Ovary (tissue), 10 donors: ENCODE measurements at places on chromosomes 6 and 20. TPM values are rescaled to one million over a fixed set of nuclear protein-coding genes. Genes with fewer than 3 reads are reported as not detected.

- H3K36me3 ChIP-seq, result no peaks in the 10 kb centered on the region
- no peak overlapping the region for H3K27ac ChIP-seq
- DNase-seq, result no peak
- no peaks in the 10 kb centered on the region for H3K27me3 ChIP-seq
- H3K4me1 ChIP-seq, result no peaks in the 10 kb centered on the region
These were observed 39.2 kb upstream of the CLDN20 start for GRCh38 chr6:155224618-155225017.

DNA sequence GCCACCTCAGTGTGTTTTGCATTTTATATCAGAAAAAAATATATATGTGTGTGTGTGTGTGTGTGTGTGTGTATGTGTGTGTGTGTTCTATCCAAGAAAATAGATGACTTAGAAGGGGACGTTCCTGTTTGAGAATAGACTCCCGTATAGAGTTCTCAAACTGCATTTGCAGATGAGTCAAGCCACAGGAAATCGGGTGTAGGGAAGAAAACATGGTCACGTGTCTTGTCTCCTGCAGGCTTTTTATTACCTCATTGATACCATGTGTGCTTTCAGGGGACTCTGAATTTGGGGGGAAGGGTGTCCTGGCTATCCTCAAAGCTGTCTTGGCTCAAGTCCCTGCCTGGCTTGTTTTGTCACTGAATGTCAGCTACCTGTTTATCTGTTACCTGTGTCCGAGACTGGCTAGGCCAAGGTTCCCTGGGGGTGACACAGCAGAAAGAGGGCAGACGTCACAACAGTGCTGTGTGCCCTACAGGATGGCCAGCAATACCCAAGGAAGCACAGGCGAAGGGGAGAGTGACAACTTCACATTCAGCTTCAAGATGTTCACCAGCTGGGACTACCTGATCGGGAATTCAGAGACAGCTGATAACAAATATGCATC lies 55.7 kb upstream of the NOP56 start:
- no peaks in the 10 kb centered on the region for H3K4me1 ChIP-seq
- no peaks in the 10 kb centered on the region for H3K36me3 ChIP-seq
- no peak overlapping the region for H3K4me3 ChIP-seq
- DNase-seq, result no peak

DNA sequence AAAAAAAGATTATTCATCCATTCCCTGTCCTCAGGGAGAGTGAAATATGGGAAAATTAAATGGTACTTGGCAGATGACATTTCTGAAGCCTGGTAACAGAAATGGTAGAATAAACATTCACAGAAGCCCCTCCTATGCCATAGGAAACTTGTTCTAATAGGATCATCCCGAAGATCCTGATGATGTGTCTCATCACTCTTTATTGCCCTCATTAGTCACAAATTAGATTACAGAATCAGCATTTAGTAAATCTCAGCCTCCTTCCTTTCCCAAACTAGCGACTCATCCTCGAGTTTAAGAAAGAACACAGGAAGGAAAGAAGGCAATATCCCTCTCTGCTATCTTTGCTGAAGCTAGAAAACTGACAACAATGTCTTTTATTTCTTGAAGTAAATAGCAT lies 154.4 kb downstream of the TMEM200A start:
- H3K4me1 ChIP-seq, result peaks cover 1% of the 10 kb centered on the region
- H3K36me3 ChIP-seq, result no peaks in the 10 kb centered on the region
- no peak overlapping the region for H3K27ac ChIP-seq

GRCh38 chr6:17417817-17418216 lies 24.4 kb downstream of the CAP2 start:
- peaks cover 1% of the 10 kb centered on the region for H3K4me1 ChIP-seq
- H3K27ac ChIP-seq, result no peak overlapping the region
- no peak for DNase-seq
- H3K36me3 ChIP-seq, result no peaks in the 10 kb centered on the region

SNX5 gene
- total RNA-seq, result 96.2 TPM

HINT3 gene
- total RNA-seq, result 19.9 TPM

GRCh38 chr6:127539272-127539671 lies 20.1 kb upstream of the MTCL3 start:
- H3K27me3 ChIP-seq, result no peaks in the 10 kb centered on the region
- no peak overlapping the region for H3K27ac ChIP-seq
- H3K4me1 ChIP-seq, result no peaks in the 10 kb centered on the region
- H3K36me3 ChIP-seq, result no peaks in the 10 kb centered on the region
- DNase-seq, result no peak

DNA sequence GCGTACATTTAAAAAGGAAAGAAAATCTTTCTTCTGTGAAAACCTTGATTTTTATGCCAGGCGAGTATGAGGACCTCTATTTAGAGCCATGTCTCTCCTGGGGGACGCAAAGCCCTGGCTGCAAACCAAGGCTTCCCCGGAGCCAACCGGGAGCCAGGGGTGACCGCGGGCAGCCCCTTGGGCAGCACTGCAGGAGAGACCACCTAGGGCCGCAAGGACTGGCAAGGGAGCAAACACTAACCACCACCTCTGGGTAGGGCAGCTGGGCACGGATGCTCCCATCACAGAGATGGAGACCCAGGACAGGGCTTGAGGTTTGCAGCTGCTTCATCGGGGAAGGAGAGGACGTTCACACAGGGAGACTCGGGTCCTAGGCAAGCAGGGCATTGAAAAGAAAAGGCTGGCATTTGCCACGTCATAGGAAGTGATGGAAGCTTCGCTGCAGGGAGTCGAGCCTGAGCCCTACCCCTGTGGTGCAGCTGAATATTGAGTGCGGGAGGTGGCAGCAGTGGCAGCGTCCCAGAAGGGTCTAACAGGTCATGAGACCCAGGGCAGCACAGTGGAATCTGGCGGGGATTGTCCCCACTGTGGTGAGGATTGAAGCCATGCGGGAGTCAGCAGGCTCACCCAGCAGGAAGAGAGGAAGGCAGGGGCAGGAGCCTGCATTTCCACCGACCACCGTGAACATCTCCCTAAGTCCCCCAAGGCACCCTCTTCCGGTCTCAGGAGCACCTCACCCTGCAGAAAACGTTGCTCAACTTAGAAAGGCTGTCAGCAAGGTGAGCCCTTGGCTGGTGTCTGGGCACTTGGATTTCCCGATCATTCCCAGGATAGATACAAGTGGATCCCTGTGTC lies 156.2 kb upstream of the CST7 start:
- no peak for DNase-seq
- no peak overlapping the region for H3K27ac ChIP-seq
- no peaks in the 10 kb centered on the region for H3K36me3 ChIP-seq
- no peaks in the 10 kb centered on the region for H3K27me3 ChIP-seq

- no peaks in the 10 kb centered on the region for H3K27me3 ChIP-seq
- peaks cover 5% of the 10 kb centered on the region for H3K4me1 ChIP-seq
- H3K27ac ChIP-seq, result no peak overlapping the region
- no peak overlapping the region for H3K4me3 ChIP-seq
- DNase-seq, result no peak
These were observed 295.5 kb downstream of the PLCB1 start for GRCh38 chr20:8427419-8428040.

GRCh38 chr20:24017458-24017755 lies 28.8 kb upstream of the GGTLC1 start:
- H3K36me3 ChIP-seq, result no peaks in the 10 kb centered on the region
- no peak for DNase-seq
- H3K27ac ChIP-seq, result no peak overlapping the region

- H3K4me1 ChIP-seq, result peaks cover 1% of the 10 kb centered on the region
- H3K27ac ChIP-seq, result peak overlapping the region; percentile 92
- H3K27me3 ChIP-seq, result no peaks in the 10 kb centered on the region
- H3K4me3 ChIP-seq, result peak overlapping the region; percentile 73
These were observed 657 bp upstream of the LTV1 start for GRCh38 chr6:143842461-143842901.
